Activated CD8-positive, alpha-beta memory T cell treated with anti-CD3 and anti-CD28 coated beads for 48 hours (primary cell): ENCODE measurements at places on chromosomes 3 and 15.

DNA sequence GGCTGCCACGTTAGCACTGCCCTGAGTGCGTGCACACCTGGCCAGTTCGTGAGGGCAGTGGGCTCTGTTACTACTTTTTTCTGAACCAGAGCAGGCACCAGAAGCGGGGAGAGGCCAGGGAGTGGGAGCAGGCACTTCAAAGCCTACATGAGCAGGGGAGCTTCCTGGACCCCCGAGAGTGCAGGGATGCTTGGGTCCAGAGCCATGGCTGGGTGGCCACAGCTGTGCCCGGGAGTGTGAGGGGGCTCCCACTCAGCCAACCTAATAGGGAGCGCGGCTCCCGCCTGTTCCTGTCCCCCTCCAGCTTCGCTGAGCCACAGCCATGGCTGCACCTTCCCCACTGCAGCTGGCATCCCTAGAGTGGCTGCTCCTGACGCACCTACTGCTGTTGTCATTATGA is 1423.3 kb downstream of the SI start:
- DNase-seq: no peak

DNA sequence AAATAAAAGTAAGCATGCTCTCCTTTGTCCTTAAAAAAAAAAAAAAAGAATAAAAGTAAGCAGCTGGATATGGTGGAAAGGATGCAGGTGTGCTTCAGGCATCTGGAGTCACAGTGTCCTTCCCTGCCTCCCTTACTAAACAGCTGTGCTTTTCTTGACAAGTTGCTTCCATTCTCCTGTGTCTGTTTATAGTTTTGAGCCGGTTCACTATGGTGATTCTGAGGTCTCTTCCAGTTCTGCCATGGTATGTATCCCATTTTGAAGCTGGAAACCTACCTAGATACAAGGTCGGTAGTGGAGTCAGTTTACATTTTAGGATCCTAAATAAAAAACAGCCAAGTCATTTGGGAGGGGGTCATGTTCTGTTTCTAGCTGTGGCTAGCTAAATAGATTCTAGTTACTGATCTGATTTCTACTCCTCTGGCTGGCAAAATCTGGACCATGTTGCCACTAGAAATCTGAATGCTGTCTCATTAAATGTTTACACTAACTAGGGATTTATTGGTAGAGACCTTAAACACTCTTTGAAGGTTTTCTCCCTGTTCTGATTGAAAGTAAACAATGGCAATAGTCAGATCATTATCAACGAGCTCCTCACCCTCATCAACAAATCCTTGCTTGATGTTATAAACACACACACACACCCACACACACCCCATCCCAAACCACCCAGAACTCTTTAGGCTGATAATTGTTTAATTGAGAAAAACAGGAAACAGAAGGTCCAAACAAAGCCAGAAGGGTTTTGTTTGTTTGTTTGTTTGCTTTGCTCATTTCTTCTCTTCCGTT is 7.9 kb downstream of the TNFSF10 start:
- DNase-seq: no peak

- DNase-seq: no peak
Measured at GRCh38 chr3:60890226-60890625, 361.0 kb downstream of the FHIT start.

DNA sequence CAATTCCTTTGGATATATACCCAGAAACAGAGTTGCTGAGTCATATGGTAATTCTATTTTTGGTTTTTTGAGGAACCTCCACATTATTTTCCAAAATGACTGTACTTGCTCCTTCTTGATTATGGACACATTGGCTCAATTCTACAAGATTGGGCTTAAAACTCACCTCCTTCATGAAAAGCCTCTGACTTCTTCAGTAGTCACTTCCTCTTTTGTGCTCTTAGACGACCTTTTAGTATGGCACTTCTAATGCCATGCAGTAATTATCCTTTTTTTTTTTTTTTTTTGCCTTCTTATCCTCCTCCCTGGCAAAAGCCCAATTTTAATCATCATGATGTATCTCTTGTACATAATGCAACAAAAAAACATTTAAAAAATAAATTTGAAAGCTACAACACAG is 33.0 kb upstream of the ABHD17C start:
- DNase-seq: no peak

- no peak for DNase-seq
Measured at GRCh38 chr15:51137024-51137423, 42.3 kb upstream of the TNFAIP8L3 start.

DNA sequence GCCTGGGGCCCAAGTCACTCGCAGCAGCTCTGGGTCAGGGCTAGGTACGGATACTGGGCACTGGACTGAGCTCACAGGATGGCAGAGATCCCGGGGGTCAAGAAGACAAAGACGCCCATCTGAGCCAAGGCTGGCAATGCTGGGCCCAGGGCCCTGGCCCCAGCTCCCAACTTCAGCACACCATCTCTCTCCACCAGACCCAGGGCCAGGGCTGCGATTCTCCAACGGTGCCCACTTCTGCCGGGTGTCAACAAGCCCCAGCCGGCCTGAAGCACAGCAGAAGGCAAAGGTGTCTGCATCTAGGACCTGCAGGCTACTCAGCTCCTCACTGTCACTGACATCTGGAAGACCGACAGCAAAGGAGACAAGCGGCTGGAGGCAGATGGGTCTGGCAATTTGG is 8.6 kb downstream of the WDR73 start:
- DNase-seq: no peak

DNA sequence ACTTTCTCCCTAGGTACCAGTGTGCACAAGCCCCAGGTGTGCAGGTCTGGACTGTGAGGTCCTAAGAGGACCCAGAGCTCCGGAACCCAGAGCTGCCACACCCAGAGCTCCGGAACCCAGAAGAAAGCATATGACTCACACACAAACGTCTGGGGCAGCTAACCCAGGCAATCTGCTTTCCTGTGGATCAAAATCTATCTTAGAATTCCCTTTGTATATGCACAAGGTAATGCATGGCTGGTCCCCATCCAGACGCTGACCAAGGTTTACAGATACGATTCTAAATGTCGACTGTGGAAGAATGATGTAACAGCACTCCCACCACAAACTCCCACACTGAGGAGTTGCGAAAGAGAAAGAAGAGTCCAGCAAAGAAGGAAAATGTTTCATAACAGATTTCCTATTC is 15.7 kb downstream of the KCNMB2 start:
- DNase-seq: no peak
